ENCODE measurements at places on chromosomes 11 and 22.

DNA sequence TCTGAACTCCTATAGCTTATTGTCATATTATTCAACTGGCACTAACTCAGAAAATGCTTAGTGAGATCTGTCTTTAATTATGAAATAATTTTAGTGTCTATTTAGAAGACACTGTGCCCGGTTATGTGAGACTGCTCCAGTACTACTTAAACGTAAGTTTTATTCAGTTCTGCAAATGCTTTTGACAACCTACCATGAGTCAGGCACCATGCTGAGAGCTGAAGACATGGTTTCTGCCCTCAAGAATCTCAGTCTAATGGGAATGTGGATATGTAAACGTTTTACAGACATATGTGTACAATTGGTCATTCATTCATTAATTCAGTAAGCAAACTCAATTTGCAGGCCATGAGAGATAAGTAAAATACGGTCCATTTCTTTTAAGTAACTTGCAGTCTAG is 40.0 kb downstream of the DCUN1D5 start:
- DNase-seq = no peak

GRCh38 chr11:105183426-105183825 is 43.9 kb upstream of the CARD18 start:
- DNase-seq = no peak

- DNase-seq = no peak
Measured at GRCh38 chr11:19328586-19329311, 88.0 kb upstream of the E2F8 start.

- no peak for DNase-seq
Measured at GRCh38 chr22:20395907-20396287, 1.9 kb downstream of the ZNF74 start.

- no peak for DNase-seq
Measured at GRCh38 chr11:119015054-119015611, 3.0 kb downstream of the RPS25 start.

DNA sequence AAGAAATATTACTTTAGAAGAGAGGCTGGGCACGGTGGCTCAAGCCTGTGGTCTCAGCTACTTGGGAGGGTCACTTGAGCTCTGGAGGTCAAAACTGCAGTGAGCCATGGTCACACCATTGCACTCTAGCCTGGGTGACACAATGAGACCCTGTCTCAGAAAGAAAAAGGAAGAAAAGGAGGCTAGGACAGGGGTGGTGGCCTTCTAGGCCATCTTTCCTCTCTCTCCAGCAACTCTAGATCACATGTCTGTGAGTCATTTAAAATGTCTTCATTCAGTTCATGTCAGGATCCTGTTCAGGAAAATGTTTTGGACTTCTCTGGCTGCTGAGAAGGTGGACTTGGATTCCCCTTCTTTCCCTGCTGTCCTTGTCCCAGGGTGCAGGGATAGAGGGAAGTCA is 53.3 kb downstream of the PPFIA1 start:
- no peak for DNase-seq

DNA sequence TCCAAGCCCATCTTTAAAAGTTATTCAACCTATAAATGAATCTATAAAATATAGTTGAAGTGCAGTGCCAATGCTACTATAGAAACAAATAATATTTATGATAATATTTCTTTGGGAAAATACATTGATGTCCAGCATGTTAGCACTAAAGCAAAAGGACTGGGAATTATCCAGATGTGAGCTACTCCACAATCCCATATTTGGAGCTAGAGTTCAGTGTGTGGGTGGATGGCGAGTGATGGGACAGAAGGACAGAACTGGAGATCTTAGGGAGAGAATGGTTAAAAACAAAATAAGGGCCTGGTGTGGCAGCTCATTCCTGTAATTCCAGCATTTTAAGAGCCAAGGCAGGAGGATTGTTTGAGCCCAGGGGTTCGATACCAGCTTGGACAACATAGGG is 216.8 kb downstream of the TMEM135 start:
- DNase-seq = no peak

GRCh38 chr22:36332623-36333332 is 55.0 kb downstream of the MYH9 start:
- DNase-seq = no peak

GRCh38 chr22:46561435-46561905 is 24.1 kb upstream of the CELSR1 start:
- DNase-seq = no peak

- no peak for DNase-seq
Measured at GRCh38 chr22:37314315-37315074, 32.2 kb downstream of the CYTH4 start.

- no peak for DNase-seq
Measured at GRCh38 chr11:117075186-117075585, 23.0 kb downstream of the SIK3 start.

DNA sequence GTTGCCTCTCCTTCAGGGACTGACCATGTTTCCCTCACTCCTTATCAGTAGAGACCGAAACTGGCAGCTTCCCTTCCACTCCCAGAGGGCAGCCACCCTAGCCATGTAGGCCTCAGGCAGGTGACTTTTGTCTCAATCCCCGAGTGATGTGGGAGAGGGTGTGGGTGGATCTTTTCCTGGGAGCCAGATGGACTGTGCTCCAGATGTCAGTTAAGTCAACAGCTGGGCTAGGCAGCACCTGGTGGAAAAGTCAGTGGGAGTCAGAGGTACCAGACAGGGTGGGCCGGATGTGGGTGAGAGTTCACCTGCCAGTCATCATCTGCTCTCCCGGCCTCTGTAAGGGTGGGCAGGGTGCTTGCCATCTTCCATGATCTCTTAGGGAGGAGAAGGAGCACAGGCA is 1.9 kb downstream of the BANF1 start:
- DNase-seq = no peak

GRCh38 chr11:134751766-134752165 is 339.7 kb upstream of the B3GAT1 start:
- no peak for DNase-seq

DNA sequence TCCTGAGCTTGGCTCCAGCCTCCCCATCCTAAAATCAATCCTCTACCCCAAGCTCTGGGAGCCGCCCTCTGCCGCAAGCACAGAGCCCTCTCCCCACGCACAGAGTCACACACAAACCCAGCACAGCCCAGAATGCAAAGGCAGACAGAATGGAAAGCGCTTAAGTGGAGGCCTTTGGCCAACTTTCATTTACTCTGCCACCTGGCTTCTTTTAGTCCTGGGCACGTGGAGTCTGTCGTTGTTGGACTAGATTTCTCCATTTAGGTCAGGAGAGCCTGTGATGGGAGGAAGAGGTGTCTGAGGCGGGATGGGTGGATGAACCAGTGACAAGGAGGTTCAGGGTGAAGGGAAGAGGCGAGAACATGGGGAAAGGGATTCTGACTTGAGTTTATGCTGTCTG is 191.7 kb downstream of the DSCAML1 start:
- no peak for DNase-seq

- no peak for DNase-seq
Measured at GRCh38 chr11:95490625-95491024, 259.6 kb upstream of the SESN3 start.

- DNase-seq = no peak
Measured at GRCh38 chr22:47408409-47408808, 646.0 kb downstream of the TBC1D22A start.

DNA sequence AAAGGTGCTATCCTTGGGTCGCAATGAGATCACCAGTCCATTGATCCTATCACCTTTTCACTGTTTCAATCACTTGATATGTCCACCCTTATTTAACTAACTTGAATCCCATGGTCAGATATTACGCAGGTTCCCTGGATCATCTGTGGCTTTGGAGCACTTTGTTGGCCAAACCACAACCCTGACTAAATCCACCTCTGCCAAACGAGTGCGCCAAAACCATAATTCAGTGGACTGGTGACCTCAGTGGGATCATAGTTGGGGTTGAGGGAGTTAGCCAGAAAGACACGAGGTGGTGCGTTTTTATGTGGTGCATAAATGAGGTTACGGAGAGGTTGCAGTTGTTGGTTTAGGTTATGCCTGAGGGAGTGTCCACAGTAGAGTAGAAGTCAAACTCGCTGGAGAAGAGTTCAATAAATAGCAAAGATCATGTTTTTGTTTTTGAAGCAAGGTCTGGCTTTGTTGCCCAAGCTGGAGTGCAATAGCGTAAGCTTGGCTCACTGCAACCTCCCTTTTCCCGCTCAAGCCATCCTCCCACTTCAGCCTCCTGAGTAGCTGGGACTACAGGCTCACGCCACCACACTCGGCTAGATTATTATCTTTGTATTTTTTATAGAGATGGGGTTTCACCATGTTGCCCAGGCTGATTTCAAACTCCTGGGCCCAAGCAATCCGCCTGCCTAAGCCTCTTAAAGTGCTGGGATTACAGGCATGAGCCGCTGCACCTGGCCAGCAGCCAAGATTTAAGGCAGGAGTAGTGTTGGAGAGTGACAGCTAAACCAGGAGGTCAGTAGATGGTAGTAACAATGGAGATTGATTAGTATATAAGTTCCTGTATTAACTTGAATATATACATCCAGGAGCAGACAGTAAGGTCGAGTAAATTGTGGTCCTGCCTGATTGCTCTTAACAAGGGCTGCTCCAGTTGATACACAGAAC is 4.5 kb downstream of the FOXR1 start:
- DNase-seq = no peak

- no peak for DNase-seq
Measured at GRCh38 chr22:33811208-33811607, 109.1 kb downstream of the LARGE1 start.

DNA sequence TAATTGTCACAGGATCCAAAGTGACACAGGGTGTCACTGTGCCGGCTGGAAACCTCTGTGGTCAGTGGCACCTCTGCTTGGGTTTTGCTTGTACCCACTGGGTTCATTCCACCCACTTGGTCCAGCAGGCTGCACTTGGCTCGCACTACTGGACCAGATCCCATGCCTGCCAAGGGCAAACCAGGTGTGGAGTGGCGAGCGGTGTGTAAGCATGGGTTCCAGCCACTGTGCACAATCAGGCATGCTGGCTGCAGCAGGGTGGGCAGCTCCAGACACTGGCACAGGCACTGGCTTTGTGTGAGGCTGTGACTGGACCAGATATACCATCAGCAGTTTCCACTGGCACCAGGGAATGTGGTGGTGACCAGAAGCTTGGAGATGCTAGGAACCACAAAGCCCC is 261.4 kb downstream of the KCNA4 start:
- DNase-seq = no peak

DNA sequence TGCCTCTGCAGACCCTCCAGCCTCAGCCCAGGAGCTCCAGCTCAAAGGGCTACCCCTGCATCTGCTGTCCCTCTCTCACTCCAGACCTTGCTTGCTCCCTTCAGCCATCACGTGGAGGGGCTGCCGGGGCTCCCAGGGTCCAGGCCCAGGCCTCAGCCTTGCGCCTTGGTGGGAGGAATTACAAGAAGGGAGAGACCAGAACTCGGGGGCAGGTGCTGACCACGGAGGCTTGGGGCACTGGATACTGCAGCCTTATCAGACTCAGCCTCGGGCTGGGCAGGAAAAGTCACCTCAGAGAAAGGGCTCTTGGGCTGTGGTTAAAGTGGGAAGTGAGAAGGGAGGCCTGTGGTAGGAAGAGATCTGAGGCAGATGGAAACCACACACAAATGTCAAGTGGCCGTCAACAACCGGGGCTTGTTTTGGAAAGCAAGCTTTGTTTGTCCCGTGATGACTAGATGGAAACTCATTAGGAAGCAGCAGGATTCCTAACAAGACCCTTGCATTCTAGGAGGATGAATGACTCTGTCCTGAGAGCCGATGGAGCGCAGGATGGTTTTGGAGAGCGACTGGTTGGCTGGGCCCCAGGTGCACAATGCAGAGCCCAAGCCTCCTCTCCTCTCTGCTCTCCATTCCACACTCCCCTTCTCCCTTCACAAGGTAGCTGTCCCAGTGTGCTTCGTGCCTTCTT is 1321.7 kb downstream of the TBC1D22A start:
- DNase-seq = no peak

GRCh38 chr11:111909378-111909777 is 2.2 kb downstream of the CRYAB start:
- DNase-seq = no peak

DNA sequence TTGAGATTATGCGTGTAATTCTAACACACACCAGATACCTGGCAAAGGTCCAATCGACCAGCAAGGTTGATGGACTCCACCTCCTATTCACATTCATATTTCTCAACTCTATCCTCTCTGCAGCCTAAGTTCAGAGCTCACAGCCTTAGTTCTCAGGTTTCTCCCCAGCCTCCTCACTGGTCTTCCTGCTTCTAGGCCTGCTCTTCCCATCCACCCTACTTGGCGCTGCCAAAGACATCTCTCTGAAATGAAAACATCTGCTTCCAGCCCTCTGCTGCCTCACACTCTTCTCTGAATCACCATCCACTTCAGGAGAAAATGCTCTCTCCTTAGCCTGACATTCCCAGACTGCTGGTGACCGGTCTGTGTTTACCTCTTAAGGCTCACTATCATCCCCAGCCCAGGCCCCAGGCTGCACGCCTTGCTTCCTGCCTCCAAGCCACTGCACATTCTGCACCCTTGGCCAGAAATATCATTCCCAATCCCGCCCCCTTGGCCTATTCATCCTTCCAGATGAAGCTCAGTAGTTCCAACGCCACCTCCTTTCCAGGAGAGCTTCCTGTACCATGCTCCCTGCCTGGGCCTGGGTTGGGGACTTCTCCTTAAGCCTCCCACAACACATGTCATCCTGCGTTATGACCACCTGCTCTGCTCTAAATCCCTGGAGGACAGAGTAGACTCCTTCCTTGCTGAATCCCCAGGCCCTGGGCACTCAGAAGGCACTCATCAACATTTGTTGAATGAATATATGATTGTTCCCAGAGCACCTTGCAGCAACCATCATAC is 3.5 kb downstream of the ARRB1 start:
- no peak for DNase-seq
